ENCODE measurements at places on chromosomes 13 and 19.

GRCh38 chr13:43990021-43990420, 110.3 kb downstream of the LACC1 start:
- no peak for DNase-seq

- no peak for DNase-seq
Measured at GRCh38 chr19:43997631-43998290, 5.0 kb upstream of the ZNF230 start.

GRCh38 chr19:49201042-49201441, 43.5 kb downstream of the TRPM4 start:
- DNase-seq, result no peak

- no peak for DNase-seq
Measured at GRCh38 chr13:27170221-27170515, 1.4 kb downstream of the USP12 start.

GRCh38 chr13:51373451-51373850, 34.0 kb downstream of the SERPINE3 start:
- DNase-seq, result no peak

DNA sequence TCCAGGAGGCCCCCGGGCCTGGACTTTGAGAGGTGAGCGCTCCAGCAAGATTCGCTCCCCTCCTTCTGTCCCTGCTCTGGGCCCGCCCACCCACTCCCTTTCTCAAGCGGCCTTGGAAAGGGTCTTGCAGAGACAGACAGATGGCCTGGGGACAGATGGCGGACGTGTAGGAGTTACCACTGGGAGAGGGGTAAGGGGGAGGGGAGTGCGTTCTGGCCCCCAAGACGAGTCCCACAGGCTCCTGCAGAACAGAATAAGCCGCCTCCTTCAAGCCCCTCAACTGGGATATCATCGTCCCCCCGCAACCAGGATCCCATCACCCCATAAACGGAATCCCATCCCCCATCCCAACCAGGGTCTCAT, 3.6 kb upstream of the TNFAIP8L1 start:
- no peak for DNase-seq

DNA sequence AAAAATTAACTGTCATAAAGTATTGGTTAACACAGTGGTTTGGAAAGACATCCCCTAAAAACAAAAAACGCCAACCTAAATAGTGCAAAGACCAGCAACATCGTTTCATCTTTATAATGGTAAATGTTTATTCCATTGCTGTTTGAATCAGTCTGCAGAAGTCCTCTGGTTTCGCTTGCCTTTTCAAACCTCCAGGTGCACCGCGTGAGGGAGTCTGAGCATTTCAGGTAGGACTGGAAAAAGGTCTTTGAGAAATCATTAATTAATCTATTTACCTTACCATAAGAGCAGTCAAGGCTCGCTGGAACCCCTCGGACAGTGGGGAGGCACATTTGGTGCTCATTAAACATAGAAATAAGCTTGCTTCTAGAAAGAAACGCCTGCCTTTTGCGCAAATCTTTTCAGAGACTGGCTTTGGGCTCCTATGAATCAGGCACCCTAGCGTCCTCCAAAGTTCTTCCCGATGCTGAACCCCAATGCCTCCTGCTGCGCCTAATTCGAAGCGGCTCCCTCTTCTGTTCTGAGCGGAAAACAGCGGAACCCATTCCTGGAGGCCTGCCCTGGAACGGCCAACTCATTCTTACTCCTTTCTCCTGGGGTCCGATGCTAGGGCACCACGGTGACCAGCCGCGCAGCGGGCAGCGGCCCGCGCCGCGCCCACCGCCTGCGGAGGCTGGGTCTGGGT, 951 bp upstream of the MTUS2 start:
- DNase-seq, result no peak

- DNase-seq, result no peak
Measured at GRCh38 chr19:1107661-1108261, 4.0 kb downstream of the GPX4 start.

DNA sequence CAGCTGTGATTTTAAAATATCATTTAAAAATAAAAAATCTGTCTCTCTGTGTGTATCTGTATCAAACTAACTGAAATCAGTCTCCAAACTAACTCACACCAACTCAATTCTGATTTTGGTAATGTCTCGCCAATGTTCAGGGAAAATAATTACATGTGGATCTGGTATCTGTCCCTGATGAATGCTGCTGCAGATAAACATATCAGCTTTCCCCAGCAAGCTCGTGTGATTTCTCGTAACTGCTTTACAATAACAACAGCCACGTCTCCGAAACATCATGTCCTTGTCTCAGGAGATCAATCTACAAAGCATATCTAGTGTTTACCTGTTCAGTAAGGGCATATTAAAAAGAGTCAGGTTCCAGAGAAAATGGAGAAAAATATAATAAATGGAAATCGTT, 129.0 kb downstream of the IRS2 start:
- DNase-seq, result no peak

- DNase-seq, result no peak
Measured at GRCh38 chr13:109500146-109500773, 286.1 kb downstream of the IRS2 start.

- no peak for DNase-seq
Measured at GRCh38 chr13:99072941-99073340, 95.1 kb upstream of the DOCK9 start.

- peak; percentile 85 for DNase-seq
Measured at GRCh38 chr19:49473868-49474541, at the start of gene FLT3LG. TSS of gene FLT3LG (plus strand) at chr19:49474215. CDS start at chr19:49474640, 425 bp downstream.

GRCh38 chr19:12749938-12750521, 1.6 kb upstream of the BEST2 start:
- no peak for DNase-seq

GRCh38 chr13:105878119-105878700, 657.3 kb downstream of the EFNB2 start:
- no peak for DNase-seq

GRCh38 chr13:28099396-28100149, 803 bp downstream of the FLT3 start:
- DNase-seq, result no peak

- no peak for DNase-seq
Measured at GRCh38 chr19:52666506-52666905, 28.4 kb upstream of the ZNF83 start.

DNA sequence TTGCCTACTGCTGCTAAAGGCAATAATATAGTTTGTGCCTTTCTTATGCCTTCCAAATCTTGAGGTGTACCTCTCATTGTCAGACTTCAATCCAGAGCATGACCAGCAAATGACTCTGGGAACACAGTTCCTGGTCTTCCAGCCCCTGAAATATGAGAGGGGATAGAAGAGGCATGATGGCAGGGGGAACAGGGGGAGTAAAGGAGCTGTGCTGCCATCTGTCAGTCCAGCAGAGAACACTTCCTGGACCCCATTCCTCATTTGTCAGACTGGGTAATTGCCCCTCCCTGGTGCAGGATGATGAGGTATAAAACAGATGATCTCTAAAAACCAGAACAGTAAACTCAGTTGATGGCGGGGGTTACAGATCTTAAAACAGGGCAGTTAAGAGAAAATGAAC, 618.7 kb downstream of the DIAPH3 start:
- no peak for DNase-seq

- DNase-seq, result peak; percentile 76
Measured at GRCh38 chr19:17496337-17496997, 15.0 kb upstream of the PGLS start.

- no peak for DNase-seq
Measured at GRCh38 chr13:99078017-99078771, 100.3 kb upstream of the DOCK9 start.

DNA sequence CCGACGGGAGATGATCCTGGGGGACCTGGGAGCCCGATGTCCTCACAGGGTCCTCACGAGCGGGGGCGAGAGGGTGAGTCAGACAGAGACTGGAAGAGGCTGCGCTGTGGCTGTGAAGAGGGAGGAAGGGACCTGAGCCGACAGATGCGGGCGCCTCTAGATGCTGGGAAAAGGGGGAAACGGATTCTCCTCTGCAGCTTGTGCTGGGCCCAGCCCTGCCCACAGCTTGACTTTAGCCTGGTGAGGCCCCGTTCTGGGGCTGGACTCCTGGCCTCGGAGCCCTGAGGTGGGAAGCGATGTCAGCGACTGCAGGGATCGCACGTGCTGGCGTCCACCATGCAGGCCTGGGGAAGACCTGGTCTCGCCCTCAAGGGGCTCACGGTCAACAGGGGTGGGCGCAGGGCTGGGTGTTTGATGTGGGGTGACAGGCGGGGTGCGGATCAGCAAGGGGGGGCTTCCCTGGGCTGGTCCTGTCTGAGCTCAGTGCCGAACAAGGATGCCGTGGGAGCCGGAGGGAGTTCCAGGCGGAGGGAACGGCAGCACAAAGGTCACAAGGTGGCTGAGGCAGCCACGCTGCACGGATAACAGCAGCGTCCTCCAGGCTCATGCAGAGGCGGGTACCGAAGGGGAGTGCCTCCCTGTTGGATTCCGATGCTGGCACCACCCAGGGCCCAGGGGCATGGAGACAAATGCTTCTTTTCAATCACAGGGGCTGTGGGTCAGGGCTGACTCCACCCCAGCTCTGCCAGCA, 31.8 kb downstream of the PIP5K1C start:
- DNase-seq, result no peak

DNA sequence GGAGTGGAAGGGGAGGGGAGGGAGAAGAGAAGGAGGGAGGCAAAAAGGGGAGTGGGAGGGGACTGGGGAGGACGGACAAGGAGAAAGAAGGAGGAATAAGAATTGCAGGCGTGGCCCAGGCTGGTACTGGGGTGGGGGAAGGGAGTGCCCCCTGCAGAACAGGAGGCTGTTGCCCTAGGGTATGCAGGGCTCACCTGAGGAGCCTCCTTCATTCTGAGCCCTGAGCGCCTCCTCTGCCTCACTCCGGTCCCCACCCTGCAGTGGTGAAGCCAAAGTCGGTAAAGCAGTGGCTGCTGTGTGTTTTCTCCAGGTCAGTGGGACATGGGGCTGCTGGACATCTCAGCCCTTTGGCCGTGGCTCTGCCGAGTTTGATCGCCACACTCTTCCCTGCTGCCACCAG, 9.1 kb upstream of the CDC16 start:
- DNase-seq, result no peak

DNA sequence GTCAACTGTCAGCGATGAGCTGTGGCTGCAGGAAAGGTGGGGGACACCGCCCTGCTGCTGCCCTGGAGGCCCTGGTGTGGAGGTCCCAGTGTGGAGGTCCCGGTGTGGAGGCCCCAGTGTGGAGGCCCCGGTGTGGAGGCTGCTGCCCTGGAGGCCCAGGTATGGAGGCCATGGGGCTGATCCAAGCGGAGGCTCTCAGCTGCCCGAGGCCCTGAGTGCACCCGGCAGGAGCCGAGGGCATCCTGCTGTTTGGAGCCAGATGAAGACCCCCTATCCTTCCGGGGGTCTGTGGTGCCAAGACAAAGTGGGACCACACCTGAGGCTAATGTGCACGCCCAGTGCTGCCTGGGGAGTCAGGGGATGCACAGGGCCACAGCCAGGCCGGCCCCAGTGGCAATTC, 210.4 kb upstream of the SOX1 start:
- DNase-seq, result no peak

GRCh38 chr19:29364224-29364726, 151.3 kb upstream of the UQCRFS1 start:
- DNase-seq, result no peak

GRCh38 chr19:38666663-38667511, 19.4 kb downstream of the ACTN4 start:
- DNase-seq, result no peak

DNA sequence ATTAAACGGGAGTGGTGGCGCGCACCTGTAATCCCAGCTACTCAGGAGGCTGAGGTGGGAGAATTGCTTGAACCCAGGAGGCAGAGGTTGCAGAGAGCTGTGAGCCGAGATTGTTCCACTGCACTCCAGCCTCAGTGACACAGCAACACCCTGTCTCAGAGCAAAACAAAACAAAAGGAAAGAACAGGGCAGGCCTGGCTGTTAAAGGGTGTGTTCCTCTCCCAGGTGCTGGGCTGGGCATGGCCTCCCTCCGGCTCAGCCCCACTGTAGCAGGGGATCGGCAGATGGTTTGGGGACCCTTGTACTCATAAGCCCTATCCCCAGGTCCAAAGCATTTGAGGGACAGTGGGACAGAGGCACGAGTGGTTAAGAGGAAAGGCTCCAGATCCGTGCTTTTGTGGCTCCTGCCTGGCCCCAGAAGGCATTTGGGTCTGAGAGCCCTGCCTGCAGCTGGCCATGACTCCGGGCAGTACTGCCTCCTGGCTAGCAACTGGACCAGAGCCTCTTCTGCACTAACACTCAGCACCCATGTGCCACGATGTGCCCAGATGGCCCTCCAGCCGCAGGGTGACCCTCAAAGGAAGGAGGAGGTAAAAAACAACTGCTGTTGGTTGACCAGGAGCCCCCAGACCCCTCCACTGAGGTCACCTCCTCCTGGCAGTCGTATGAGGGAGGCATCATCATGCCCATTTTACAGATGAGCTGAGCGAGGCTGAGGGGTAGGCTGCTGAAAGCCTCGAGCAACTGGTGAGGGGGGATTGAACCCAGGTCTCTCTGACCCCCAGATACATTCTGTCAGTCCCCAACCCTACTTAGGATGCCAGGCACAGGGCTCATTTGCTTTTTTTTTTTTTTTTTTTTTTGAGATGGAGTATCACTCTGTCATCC, 10.0 kb downstream of the RFX1 start:
- DNase-seq, result no peak

GRCh38 chr13:30748717-30749116, 13.4 kb downstream of the ALOX5AP start:
- DNase-seq, result no peak

DNA sequence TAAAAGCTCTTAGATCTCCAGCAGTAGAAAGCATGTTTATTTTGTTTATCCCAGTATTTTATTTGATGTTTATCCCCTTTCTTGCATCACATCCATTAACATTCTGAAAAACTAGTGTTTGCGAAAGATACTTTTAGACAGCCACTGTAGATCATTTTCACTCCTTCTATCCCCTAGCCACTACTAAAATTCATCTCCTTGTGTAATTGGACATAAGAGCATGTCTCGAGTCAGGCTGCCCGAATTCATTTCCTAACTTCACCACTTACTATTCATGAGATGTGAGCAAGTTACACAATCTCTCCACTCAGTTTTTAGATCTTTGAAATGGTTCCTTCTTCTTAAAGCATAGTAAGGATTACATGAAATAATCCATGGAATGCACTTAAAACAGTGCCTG, 514.0 kb downstream of the KLF5 start:
- no peak for DNase-seq

- no peak for DNase-seq
Measured at GRCh38 chr19:44954278-44954648, 917 bp upstream of the CLPTM1 start.

- no peak for DNase-seq
Measured at GRCh38 chr13:27194895-27195764, 23.5 kb upstream of the USP12 start.

GRCh38 chr13:58884353-58885209, 1253.0 kb downstream of the PCDH17 start:
- DNase-seq, result no peak

Measured in stimulated activated CD4-positive, alpha-beta T cell treated with anti-CD3 and anti-CD28 coated beads, Interleukin-1b, Interleukin-23, amount 100 ng/mL, for 4 hours (primary cell).